CD4-positive, alpha-beta memory T cell (primary cell): ENCODE measurements at places on chromosomes 16 and 17.
A peak's percentile ranks its signal among the peaks of the same experiment; 100 is the strongest.

- DNase-seq = no peak
These were observed 14.4 kb downstream of the MMP15 start for GRCh38 chr16:58039829-58040495.

- DNase-seq = no peak
These were observed 7.3 kb upstream of the SLX4 start for GRCh38 chr16:3618769-3619141.

- DNase-seq = peak; percentile 63
These were observed 4.1 kb downstream of the ZNF688 start for GRCh38 chr16:30567160-30567990.

GRCh38 chr17:42608305-42609181 lies 631 bp downstream of the RETREG3 start:
- DNase-seq = no peak
